T-helper 1 cell (primary cell): ENCODE measurements at places on chromosomes 4 and X.

- DNase-seq, result no peak
Observed at GRCh38 chrX:13147147-13147546, 102.7 kb upstream of the FAM9C start.

- no peak for DNase-seq
Observed at GRCh38 chr4:1596393-1596792, 87.7 kb downstream of the FAM53A start.

DNA sequence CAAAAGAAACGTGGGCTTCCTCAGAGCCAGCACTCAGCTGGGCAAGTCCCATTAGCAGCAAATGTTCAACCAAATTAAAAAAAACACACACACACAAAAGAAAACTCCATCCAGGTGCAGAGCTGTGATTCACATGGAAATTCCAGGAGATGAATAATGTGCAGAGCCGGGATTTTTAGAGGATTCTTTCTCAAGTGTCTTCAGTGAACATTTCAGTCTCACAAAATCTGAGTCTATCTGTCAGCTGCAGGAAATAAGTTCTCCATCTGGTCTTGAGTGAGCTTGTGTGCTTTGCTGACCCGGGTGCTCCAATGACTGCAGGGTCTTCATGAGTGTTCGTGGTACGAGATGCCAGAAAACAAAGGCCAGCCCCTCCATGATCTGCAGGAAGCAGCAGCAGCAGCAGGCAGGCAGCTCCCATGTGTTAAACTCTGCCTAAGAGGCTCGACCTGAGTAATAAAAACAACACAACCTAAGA, 44.3 kb downstream of the RASGEF1B start:
- DNase-seq, result no peak

DNA sequence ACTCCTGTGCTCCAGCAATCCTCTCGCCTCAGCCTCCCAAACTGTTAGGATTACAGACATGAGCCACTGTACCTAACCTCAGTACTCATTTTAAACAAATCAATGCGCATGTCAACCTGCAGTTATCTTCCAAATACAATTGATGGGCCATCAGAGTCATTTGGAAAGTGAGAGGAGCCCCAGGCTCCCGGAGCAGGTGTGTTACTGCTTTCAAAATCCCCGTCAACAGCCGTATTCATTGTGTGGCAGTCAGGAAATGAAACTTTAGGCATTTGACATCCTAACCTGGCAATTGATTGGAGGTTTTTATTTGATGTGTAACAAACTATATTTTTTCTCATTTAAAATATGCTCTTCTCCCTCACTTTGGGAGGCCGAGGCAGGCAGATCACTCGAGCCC, 623.6 kb upstream of the TENM3 start:
- DNase-seq, result no peak

DNA sequence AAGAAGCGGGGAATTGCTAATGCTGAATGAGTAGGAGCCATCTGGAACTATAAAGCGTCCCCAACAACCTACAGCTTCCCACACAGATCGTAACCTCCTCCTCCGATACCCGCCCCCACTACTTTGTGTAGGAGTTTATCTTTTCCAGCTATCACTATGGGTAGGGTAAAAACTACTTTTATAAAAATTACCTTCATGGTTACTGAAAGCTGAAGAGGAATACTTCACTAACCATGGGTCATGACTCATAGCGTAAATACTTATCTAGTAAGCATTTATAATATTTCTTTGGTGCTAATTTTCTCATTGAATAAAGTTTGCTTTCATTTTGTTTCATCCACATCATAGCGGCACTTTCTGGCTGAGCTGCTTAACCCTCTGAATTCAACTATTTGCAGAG, 79.4 kb upstream of the TNIP3 start:
- no peak for DNase-seq

- no peak for DNase-seq
Observed at GRCh38 chr4:2923141-2923551, 40.1 kb downstream of the NOP14 start.

DNA sequence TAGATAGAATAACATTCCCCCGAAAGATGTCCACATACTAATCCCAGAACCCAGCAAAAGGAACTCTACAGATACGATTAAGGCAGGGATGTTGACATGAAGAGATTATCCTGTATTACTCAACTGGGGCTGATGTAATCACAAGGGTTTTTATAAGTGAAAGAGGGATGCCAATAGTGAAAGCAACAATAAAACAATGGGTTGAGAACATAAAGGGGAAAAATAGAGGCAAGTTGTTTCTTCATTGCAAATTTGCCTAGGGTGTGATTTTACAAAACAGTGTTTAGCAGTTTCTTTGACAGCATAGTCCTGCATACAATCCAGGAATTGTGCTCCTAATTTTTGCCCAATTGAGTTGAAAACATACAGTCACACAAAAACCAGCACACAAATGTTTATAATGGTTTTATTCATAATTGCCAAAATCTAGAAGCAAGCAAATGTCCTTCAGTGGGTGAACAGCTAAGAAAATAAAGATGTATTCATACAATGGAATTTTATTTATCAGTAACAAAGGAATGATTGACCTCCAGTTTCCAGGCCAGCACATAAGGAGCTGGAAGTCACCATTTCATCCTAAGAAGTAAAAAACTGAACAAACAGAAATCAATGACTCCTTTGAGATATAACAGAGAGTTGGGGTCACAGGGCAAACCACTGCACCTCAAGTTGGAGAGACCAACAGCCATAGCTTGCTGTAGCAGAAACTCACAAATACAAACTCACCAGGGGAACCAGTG, 107.2 kb downstream of the CENPC start:
- DNase-seq, result no peak

DNA sequence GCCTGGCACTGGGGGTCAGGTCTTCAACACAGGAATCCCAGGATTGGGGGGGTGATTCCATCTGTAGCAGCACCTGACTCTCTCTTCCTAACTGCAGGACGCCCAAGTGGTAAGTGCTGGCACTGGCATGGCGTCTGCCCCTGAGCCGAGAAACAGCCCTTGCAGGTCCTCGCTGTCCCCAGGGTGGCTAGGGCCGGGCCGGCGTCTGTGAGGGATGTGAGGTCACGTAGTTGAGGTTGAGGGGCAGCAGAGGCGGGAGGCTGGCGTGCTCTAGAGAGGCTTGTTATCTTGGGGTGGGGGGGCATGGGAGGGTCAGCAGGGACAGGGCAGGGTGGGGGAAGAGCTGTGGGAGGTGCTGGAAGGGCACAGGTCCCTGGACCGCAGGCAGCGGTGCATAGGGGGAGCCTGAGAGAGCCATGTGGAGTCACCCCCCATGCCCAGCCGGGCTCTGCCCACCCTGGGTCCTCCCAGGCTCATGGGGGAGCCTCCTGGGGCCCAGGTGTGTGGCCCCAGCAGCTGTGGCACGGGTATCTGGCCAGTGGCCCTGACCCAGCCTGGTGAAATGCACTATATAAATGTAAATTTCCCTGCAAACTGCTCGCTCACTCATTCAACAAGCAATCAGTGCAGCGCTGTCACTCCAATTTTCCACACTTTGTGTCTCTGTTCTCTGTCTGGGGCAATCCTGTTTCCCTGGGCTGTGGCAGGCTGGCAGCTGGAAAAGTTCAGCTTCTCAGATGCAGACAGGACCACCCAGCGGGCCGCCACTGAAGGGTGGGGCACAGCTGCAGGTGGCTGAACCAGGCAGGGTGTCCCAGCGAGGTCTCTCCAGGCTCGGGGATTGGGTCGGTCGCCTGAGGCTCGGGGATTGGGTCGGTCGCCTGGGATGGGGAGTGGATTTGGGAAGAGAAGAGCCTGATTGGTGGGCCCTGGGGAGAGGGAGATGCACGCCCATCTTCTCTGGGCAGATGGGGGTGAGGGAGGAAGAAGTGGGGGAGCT, 102.2 kb upstream of the NKX1-1 start:
- DNase-seq, result no peak

DNA sequence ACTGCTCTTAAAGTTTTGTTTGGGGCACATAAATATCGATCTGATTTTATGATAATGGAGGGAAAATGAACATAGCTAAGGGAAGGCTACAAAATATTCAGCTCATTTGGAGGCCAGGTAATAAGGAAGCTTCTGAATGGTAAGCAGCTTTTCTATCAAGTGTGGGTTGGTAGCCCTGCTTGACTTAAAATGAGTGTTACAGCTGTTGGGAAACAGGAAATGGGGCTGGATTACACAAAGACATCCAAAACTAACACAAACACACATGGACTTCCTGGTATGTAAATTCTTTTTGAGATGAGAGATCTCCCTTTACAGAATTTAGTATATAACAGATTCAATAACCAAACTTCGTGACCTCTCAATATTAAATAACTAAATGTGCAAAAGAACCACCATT, 58.0 kb downstream of the FGF16 start:
- DNase-seq, result no peak

- DNase-seq, result no peak
Observed at GRCh38 chr4:76558396-76559235, 123.6 kb downstream of the SHROOM3 start.

DNA sequence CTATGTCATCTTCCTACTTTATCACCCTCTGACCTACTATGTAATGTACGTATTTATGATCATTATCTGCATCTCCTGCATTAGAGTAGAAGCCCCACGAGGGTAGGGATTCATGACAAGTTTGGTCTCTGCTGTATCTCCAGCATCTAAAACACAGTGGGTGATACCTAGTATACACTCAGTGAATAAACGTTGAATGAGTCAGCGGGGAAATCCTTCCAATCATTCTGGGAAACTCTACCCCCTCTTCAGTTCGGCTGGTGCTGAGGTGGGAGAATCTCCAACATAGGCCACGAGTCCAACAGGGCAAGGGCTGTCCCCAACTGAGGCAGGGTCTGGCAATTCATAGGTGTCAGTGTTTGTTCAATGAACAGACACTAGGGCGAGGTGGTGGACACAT, 74.4 kb upstream of the EFNB1 start:
- no peak for DNase-seq
